ENCODE measurements at places on chromosomes 1 and 21. TPM values are rescaled to one million over a fixed set of nuclear protein-coding genes. Genes with fewer than 3 reads are reported as not detected.

CA6 gene
- total RNA-seq: not detected

CACHD1 gene
- total RNA-seq: 1.4 TPM

ST6GALNAC3 gene
- 0.64 TPM for total RNA-seq

FLVCR1 gene
- total RNA-seq: 20.9 TPM

AP4B1 gene
- total RNA-seq: 7.4 TPM

BNIPL gene
- 0.17 TPM for total RNA-seq

SMPDL3B gene
- total RNA-seq: 1.5 TPM

GSTM5 gene
- not detected for total RNA-seq

RGS4 gene
- total RNA-seq: not detected

LAMC2 gene
- 16.0 TPM for total RNA-seq

GJA9 gene
- total RNA-seq: 0.05 TPM

SPRR5 gene
- total RNA-seq: not detected

KIF26B gene
- 0.09 TPM for total RNA-seq

MPZ gene
- total RNA-seq: 0.26 TPM

SNAP47 gene
- 25.8 TPM for total RNA-seq

GUCA2A gene
- not detected for total RNA-seq

RPE65 gene
- not detected for total RNA-seq

PIAS3 gene
- 47.3 TPM for total RNA-seq

TIAM1 gene
- 0.81 TPM for total RNA-seq

RGSL1 gene
- total RNA-seq: not detected

PRAMEF17 gene
- not detected for total RNA-seq

CFAP126 gene
- total RNA-seq: 0.23 TPM

SLAMF9 gene
- 0.43 TPM for total RNA-seq

SOAT1 gene
- 34.9 TPM for total RNA-seq

RAB3B gene
- total RNA-seq: 5.4 TPM

AMIGO1 gene
- 1.7 TPM for total RNA-seq

NPHS2 gene
- total RNA-seq: not detected

FAM72A gene
- 10.8 TPM for total RNA-seq

NPL gene
- 1.2 TPM for total RNA-seq

AIRE gene
- not detected for total RNA-seq

C1orf87 gene
- total RNA-seq: not detected

TOR1AIP1 gene
- 33.9 TPM for total RNA-seq

ARF1 gene
- total RNA-seq: 454 TPM

NOS1AP gene
- total RNA-seq: 0.40 TPM

LYPD8 gene
- total RNA-seq: 0.12 TPM

RCSD1 gene
- 0.02 TPM for total RNA-seq

PRELP gene
- 0.01 TPM for total RNA-seq

CCDC24 gene
- total RNA-seq: 7.8 TPM

RNU1-1 gene
- not detected for total RNA-seq

PHLDA3 gene
- 135 TPM for total RNA-seq

AK5 gene
- 6.8 TPM for total RNA-seq

PRPF38B gene
- 19.5 TPM for total RNA-seq

SHE gene
- total RNA-seq: 0.16 TPM

SLC30A2 gene
- total RNA-seq: 0.55 TPM

PRXL2B gene
- total RNA-seq: 23.5 TPM

FCAMR gene
- not detected for total RNA-seq

PKLR gene
- total RNA-seq: not detected

TSSK3 gene
- total RNA-seq: 0.18 TPM

TTC34 gene
- 0.04 TPM for total RNA-seq

TAS1R3 gene
- total RNA-seq: 0.15 TPM
